ENCODE measurements at places on chromosomes 2 and 18. TPM values are rescaled to one million over a fixed set of nuclear protein-coding genes. Genes with fewer than 3 reads are reported as not detected.

DNA sequence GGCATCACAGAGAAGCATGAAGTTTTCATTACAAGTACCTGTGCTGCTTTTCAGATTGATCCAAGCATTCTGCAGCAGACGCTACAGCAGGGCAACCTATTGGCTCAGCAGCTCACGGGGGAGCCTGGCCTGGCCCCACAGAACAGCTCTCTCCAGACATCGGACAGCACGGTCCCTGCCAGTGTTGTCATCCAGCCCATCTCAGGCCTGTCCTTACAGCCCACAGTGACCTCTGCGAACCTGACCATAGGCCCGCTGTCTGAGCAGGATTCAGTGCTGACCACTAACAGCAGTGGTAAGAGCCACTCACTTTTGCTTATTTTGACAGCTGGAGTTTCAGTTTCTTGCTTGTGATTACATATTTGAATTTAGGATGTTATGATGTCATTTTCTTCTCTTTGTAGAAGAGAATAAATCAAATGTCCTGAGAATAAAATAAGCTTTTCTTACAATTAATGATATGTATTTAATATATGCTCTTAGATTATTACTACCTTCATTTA, 104.9 kb downstream of the ZNF236 start:
- DNase-seq: no peak

WNT10A gene
- total RNA-seq: 0.33 TPM

DNA sequence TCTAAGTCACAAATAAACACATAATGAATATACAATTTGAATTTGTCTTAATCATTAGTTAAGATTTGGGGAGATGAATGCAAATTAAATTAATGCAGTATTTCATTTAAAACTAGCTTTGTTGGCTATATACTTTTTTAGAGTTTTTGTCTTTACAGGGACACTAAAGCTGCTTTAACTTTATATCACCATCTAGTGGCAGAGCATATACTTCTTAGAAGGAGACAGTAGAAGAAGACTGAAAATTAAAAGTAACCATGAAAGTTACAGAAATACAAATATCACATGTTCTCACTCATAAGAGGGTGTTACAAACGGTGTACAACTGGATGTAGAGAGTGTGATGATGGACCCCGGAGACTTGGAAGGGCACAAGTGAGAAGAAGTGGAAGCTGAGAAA, 268.3 kb upstream of the NETO1 start:
- no peak for DNase-seq

SPR gene
- total RNA-seq: 8.0 TPM

FAM124B gene
- 0.22 TPM for total RNA-seq

TEKT4 gene
- not detected for total RNA-seq

DSC3 gene
- total RNA-seq: 0.73 TPM

DNA sequence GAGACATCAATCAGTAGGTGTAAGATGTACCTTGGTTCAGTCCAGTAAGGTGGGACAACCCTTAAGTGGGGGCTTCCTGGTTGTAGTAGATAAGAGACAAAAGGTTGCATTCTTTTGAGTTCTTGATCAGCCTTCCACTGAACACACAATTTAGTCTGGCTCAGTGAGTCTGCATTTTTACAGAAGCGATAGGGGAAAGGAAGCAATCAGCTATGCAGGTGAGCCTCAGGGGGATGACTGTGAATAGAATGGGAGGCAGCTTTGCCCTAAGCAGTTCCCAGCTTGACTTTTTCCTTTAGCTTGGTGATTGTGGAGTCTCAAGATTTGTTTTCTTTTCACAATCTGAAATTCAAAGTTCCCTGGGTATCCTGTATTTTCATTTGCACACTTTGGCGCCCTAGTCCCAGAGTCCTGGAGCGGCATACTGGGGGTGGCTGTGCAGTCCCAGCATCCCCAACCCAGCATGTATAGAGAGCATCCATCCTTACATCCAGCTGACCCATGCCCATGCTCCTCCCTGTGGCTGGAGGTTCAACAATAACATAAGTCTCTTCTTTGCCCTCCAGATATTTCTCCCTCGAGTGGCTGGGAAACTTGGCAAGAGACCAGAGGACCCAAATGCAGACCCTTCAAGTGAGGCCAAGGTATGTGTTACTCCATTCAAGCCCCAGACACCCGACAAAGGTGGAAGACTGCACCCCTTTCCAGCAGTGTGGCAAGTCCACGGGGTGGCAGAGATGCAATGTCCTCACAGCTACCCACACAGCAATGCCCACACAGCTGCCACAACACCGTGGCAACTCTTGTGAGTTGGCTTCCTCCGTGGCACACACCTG, 20.1 kb upstream of the PRLH start:
- no peak for DNase-seq
